Gastrocnemius medialis (tissue), 4 donors: ENCODE measurements at places on chromosomes 6 and 20. TPM values are rescaled to one million over a fixed set of nuclear protein-coding genes. Genes with fewer than 3 reads are reported as not detected.

The CDH26 gene
- 0.29 TPM for total RNA-seq

DNA sequence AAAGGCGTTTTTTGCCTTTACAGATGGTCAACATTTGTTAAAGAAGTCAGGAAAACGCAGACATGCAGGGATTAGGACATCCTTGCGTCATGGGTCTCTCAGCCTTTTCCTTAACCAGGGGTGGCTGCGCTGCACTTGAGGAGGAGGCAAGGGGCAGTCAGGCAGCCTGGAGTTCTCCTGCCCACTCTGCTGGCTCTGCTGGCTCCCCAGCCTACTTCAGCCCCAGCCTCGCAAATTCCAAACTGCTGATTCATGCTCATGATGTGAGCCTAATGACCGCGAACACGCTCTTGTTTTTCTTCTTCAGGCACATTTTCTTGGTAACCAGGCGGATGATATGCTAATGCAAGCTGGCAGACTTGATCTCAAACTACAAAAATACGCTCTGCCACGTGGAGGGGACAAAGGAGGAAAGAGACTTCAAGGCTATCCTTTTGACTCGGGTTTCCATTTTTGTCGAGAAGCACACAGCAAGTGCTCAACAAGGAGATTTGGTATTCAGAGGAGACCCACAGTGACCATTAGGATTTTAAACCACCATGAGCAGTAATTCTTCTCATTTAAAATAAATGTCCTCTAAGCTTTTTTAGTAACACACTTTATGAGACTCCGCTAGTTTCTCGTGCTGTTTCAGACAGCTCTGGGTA, 290.3 kb upstream of the STXBP5 start:
- peak overlapping the region; percentile 33 for H3K4me3 ChIP-seq
- H3K36me3 ChIP-seq: no peaks in the 10 kb centered on the region
- peak overlapping the region; percentile 18 for H3K27ac ChIP-seq
- H3K27me3 ChIP-seq: no peaks in the 10 kb centered on the region
- DNase-seq: peak; percentile 23

DNA sequence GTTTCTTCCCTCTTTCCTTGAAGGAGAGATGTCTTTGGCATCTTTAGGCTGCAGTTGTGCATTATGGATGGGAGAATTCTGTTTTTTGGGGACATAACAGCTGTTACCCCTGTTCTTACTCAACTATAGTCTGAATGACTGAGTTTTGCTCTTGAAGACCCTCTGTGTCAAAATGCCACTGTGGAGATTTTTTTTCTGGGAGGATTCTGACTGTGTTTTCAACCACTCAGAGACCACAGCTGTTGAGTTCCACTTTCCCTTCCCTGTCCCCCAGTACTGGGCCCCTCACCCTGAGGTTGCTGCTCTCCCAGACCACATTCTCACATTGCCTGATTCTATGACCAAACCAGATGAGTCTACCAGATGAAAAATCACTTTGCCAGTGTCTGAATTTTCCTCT, 48.1 kb downstream of the NKX2-2 start:
- no peak overlapping the region for H3K4me3 ChIP-seq
- H3K27me3 ChIP-seq: no peaks in the 10 kb centered on the region
- no peaks in the 10 kb centered on the region for H3K36me3 ChIP-seq
- no peaks in the 10 kb centered on the region for H3K4me1 ChIP-seq

GRCh38 chr6:127880429-127880828, 20.4 kb downstream of the THEMIS start:
- no peaks in the 10 kb centered on the region for H3K27me3 ChIP-seq
- no peak for DNase-seq
- H3K4me3 ChIP-seq: no peak overlapping the region
- H3K36me3 ChIP-seq: no peaks in the 10 kb centered on the region
- H3K27ac ChIP-seq: no peak overlapping the region

The NTSR1 gene
- not detected for total RNA-seq

The ECT2L gene
- not detected for total RNA-seq

The C6orf15 gene
- not detected for total RNA-seq

GRCh38 chr6:3039384-3039783, 28.9 kb upstream of the RIPK1 start:
- DNase-seq: no peak
- no peaks in the 10 kb centered on the region for H3K36me3 ChIP-seq
- H3K4me1 ChIP-seq: peaks cover 12% of the 10 kb centered on the region

The ZBTB12 gene
- not detected for total RNA-seq

- H3K27ac ChIP-seq: no peak overlapping the region
- no peak overlapping the region for H3K4me3 ChIP-seq
- H3K36me3 ChIP-seq: peaks cover 15% of the 10 kb centered on the region
Measured at GRCh38 chr6:90004511-90004910, 110.2 kb downstream of the GJA10 start.

DNA sequence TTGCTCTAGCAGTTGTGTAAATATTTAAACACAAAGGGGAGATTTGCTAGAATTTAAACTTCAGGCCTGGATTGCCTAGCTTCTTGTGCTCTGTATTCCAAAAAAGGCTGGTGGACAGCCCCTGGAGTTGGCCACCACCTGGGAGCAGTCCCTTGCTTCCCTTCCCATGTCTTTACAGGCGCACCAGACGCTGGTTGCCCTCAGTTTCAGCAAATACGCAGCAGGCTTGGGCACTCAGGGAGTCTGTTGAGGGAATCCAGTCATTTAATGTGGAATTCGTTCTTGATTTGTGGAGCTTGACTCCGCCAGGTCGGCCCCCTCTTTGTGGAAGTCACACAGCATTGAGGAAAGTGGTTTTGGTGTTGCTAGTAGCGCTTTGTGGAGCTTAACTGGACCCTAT, 156.8 kb downstream of the DTNBP1 start:
- no peak for DNase-seq
- H3K27ac ChIP-seq: peak overlapping the region; percentile 82
- H3K27me3 ChIP-seq: no peaks in the 10 kb centered on the region
- H3K4me3 ChIP-seq: no peak overlapping the region
